NB4 (cell line): ENCODE measurements at places on chromosomes 16 and 17.

DNA sequence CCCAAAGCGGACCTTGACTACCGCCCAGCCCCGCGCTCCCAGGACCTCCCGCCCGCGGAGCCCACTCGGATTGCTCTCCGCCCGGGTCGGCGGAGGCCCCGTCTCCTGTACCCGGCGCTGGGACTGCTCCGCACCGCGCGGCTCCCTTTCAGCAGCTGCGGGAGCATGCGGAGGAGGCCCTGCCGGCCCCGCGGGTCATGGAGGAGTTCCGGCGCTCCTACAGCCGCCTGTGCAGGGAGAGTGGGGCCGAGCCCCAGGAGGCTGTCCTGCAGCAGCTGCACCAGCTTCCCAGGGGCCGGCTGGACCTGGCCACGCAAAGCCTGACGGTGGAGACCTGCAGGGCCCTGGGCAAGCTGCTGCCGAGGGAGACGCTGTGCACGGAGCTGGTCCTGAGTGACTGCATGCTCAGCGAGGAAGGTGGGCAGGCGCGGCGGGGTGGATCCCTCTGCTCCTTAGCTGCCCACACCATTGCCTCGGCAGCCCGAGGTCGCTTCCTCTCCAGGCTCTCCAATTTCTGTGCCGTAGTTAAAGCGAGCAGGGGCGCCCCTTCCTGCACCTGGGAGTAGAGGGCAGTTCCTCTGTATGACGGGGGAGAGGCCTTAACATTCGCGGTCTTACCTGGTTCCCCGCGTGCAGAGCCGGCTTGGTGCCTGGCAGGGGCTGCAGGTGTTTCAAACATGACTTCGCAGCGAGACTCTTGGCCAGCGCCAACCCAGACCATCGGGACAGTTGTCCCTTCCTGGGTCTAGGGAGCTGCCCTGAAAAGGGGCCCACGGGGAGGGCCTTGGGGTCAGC is 539 bp downstream of the LRRC45 start:
- DNase-seq: peak; percentile 69

DNA sequence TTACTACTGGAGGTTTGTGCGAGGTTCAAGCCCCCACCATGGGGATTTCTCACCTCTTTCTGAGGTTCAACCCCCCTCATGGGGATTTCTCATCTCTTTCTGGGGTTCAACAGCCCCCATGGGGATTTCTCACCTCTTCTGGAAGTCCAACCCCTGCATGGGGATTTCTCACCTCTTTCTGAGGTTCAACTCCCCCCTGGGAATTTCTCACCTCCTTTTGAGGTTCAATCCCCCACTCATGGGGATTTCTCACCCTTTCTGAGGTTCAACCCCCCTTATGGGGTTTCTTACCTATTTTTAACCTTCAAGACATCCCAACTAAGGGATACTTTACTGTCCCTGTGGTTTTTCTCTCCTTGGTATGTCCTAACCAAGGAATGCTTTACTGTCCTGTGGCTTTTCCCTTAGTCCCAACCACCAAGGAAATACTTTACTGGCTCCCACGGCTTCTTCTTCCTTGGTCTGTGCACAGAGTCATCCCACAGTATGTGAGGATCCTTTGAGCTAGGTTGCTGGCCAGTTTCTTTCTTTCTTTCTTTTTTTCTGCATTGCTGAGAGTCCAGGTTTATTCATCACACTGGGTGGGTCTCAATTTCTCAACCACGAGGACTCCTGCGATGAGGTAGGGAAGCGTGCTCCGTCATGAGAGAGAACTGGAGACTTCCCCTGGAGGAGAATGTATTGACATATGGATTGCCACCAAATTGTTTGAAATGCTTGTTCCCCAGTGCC is 2140.2 kb downstream of the TP53TG3F start:
- no peak for DNase-seq

- DNase-seq: no peak
Observed at GRCh38 chr17:8632061-8632460, 1.5 kb upstream of the MYH10 start.

- DNase-seq: no peak
Observed at GRCh38 chr17:68489919-68490318, 22.3 kb upstream of the PRKAR1A start.

GRCh38 chr17:43134774-43135453 is 9.8 kb upstream of the BRCA1 start:
- no peak for DNase-seq

- DNase-seq: no peak
Observed at GRCh38 chr17:37160944-37161343, 212.2 kb downstream of the AATF start.

DNA sequence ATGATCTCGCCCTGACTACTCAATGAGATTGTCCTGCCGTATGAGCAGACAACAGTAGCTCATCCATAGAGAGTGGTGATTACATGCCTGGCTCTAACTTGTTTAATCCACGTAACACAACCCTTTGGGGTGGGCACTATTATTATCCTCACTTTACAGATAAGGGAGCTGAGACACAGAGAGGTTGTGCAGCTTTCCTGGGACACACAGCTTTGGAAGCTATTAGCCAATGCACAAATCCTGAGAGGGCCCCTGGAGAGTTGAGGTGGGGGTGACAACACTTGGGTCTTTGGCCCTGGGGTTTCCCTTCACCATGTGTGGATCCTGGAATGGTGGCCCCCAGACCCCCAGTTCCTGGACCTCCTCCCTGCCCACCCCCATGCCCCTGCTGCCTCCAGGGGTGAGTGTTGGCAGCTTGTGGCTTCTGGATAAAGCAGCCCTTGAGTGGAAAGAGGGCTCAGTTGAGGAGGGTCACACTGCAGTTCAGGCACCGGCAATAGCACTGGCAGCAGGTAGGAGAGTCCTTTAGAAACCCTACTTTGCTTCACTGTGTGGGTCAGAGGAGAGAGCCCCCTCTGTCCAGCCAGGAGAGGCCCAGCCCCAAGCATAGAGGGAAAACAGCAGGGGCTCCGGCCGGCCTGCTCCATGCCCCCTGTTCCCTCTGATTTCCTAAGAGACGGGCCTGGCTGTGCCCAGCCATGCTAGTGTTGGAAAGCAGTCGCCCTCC is 230.7 kb downstream of the KATNIP start:
- DNase-seq: no peak

DNA sequence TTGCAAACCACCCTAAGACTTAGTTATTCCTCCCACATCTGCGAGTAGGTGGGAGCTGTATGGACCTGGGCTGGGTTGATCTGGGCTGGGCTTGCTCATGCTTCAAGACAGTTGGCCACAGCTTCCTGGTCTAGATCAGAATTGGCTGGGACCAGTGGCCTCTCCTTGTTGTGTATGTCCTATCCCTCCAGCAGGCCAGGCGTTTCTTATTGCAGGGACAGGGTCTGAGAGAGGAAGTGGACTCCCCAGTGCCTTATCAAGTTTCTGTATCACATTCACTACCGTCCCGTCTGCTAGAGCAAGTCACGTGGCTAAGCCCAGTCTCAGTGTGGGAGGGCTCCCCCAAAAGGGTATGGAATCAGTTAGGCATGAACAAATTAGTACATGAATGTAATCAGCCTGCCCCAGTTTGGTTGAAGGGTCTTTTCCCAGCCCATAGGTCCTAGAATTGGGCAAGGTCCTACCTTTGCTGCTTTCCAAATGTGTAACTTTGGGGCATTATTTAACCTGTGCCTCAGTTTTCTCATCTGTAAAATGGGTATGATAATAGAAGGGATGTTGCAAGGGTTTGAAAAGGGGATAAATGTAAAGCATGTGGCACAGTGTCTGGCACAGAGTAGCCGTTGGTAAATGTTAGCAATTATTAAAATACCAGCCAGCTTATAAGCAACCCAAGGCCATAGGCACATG is 36.0 kb downstream of the NKD1 start:
- DNase-seq: peak; percentile 98

DNA sequence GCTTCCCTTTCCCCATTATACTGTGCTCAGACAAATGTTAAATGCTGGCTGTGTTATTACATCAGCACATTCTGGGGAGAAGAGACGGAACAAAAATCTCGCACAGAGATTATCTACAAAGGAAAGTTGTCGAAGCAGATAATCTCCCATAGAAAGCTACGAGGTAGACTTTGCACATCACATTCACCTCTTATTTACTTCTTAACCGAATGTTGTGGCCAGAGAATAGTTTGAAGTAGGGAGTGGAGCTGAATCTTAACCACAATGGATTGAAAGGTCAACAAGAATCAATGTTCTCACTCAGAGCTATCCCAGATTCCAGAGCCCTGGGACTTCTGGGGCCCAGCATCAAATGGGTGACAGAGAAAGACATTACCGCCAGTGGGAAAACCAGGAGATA is 28.4 kb upstream of the LONP2 start:
- DNase-seq: no peak

GRCh38 chr17:40347319-40348135 is 17.0 kb downstream of the GJD3 start:
- DNase-seq: no peak

DNA sequence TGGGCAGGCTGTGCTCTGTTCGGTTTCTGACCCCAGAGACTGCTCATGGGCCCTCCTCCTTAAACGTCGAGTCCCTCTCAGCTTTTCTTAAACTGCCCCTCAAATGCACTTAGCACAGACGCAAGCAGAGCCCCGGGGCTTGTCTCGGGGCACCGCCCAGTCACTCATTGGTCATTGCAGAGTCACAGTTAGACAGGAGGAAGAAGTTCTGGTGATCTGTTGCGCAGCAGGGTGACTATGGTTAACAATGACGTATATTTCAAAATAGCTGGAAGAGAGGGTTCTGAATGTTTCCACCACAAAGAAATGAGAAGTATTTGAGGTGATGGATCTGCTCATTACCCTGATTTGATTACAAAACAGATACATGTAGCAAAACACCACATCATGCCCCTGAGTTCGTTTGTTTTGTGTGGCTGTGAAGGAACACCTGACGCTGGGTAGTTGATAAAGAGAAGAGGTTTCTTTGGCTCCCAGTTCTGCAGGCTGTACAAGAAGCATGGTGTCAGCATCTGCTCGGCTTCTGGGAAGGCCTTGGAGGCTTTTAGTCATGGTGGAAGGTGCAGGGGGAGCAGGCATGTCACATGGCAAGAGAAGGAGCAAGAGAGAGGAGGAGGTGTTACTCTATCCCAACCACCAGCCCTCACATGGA is 387.4 kb downstream of the CPPED1 start:
- peak; percentile 77 for DNase-seq

DNA sequence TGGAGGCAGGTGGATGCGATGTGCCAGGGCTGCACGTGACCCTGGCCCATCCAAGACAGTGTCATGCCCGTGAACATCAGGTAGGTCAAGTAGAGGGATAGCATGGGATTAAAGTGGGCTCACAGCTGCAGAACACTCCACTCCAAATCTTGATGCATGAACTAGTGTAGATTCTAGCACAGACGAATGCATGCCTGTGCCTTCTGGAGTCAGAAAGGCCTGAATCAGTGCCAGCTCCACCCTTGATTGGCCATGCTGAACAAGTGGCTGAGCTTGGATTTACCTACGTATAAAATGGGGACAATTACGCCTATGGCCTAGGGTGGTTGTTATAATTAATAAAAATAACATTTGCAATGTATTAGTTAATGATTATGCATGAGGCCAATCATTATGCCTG is 10.6 kb downstream of the IRX3 start:
- DNase-seq: no peak

- DNase-seq: no peak
Observed at GRCh38 chr17:72467841-72468653, 347.2 kb downstream of the SOX9 start.

- DNase-seq: peak; percentile 59
Observed at GRCh38 chr17:7294614-7295153, at the start of gene YBX2. TSS of gene YBX2 (minus strand) at chr17:7294639. CDS start at chr17:7294500, 139 bp downstream.

DNA sequence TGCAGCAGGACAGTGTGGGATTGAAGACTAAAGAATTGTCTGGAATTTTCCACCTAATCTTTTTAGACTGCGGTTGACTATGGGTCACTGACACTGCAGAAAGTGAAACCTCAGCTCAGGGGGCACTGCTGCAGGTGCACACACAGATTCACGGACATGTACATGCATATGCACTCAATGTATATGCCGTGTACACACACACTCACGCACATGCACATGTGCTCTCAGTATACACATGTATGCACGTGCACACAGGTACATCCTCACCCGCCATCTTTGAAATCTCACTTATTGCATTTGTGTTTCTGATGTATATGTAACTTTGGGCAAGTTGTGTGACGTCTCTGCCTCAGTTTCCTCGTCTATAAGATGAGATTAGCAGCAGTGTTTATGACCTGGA is 27.3 kb downstream of the CMIP start:
- no peak for DNase-seq

GRCh38 chr17:68319410-68320162 is 28.3 kb downstream of the ARSG start:
- peak; percentile 62 for DNase-seq

- DNase-seq: peak; percentile 90
Observed at GRCh38 chr17:36183001-36183971, 6.8 kb upstream of the TBC1D3B start.

DNA sequence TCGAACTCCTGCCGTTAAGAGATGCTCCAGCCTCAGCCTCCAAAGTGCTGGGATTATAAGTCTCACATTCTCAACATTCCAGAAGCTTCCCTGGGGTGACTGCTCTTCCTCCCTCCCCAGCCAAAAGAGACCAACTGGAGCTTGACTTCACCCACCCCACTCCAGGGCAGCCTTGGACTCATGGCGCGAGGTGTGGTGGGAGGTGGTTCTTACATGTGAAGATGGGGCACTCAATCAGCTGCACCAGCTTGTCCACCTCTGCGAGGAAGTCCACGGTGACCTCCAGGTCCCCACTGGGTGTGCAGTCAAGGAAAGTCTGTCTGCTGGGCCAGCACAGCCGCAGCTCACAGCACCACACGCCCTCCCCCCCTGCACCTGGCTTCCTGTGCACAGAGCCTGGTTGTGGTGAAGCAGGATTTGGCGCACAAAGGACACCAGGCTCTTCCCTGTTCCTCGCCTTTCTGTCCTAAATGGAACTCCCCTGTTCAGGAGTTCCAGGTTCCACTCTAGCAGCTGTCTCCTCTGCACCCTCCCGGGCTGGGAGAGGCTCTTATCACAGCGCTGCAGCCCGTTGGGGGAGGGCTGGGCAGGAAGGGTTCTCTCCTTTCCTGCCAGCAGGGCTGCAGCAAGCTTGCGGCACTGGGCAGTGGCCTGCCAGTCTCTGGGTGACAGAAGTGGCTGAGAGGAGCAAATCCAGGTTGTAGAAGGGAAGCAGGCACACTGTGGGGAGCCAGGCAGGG is 9.6 kb upstream of the MTSS2 start:
- peak; percentile 85 for DNase-seq

GRCh38 chr17:16919663-16920627 is 52.0 kb downstream of the TNFRSF13B start:
- no peak for DNase-seq
